ENCODE measurements at places on chromosomes 4 and X.

GRCh38 chr4:73404042-73404441 is at the start of gene ALB:
ALB (plus strand) TSS chr4:73404287; CDS start chr4:73404328, 41 bp downstream.
- no peak for DNase-seq

GRCh38 chr4:7760228-7760627 is 179.4 kb downstream of the AFAP1 start:
- DNase-seq = no peak

GRCh38 chrX:63812823-63813222 is 27.8 kb upstream of the ARHGEF9 start:
- DNase-seq = no peak

GRCh38 chr4:80180743-80181142 is 16.6 kb upstream of the PRDM8 start:
- DNase-seq = no peak

- DNase-seq = no peak
Measured at GRCh38 chr4:153008578-153009199, 72.6 kb downstream of the FHDC1 start.

GRCh38 chr4:161376275-161376674 is 787.5 kb downstream of the FSTL5 start:
- DNase-seq = no peak

GRCh38 chr4:81453024-81453423 is 18.7 kb downstream of the RASGEF1B start:
- no peak for DNase-seq

GRCh38 chr4:187309456-187309855 is 585.8 kb upstream of the FAT1 start:
- no peak for DNase-seq

DNA sequence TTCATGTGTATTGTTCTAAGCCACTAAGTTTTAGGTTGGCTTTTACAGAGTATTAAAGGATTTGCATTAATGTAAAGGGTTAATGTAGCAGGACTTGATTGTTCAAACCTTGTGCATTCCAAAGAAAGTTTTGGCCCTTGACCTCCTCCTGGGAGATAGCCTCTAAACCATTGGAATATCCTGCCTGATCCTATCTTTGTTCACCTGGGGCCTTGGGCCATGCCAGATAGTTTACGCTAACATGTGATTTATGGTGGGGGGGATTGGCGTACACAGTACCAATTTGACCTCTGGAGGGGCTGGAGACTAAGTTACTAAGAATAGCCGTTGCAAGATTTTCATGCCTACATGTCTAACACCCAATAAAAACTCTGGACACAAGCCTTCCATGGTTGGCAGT is 1002.7 kb upstream of the PABPC4L start:
- DNase-seq = no peak

- DNase-seq = no peak
Measured at GRCh38 chr4:155914782-155915181, 11.3 kb downstream of the TDO2 start.

DNA sequence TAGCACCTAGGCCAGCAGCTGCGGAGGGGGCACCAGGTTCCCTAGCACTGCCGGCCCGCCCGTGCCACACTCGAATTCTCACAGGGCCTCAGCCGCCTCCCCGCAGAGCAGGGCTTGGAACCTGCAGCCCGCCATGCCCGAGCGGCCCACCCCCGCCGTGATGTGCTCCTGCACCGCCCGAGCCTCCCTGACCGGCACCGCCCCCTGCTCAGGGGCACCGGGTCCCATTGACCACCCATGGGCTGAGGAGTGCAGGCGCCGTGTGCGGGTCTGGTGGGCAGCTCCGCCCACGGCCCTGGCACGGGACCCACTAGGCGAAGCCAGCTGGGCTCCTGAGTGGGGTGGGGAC is 35.4 kb upstream of the ENPP6 start:
- no peak for DNase-seq

- DNase-seq = no peak
Measured at GRCh38 chrX:38468563-38469157, 92.7 kb upstream of the TSPAN7 start.

Measured in activated naive CD4-positive, alpha-beta T cell (primary cell).